ENCODE measurements at places on chromosomes 4 and X.

DNA sequence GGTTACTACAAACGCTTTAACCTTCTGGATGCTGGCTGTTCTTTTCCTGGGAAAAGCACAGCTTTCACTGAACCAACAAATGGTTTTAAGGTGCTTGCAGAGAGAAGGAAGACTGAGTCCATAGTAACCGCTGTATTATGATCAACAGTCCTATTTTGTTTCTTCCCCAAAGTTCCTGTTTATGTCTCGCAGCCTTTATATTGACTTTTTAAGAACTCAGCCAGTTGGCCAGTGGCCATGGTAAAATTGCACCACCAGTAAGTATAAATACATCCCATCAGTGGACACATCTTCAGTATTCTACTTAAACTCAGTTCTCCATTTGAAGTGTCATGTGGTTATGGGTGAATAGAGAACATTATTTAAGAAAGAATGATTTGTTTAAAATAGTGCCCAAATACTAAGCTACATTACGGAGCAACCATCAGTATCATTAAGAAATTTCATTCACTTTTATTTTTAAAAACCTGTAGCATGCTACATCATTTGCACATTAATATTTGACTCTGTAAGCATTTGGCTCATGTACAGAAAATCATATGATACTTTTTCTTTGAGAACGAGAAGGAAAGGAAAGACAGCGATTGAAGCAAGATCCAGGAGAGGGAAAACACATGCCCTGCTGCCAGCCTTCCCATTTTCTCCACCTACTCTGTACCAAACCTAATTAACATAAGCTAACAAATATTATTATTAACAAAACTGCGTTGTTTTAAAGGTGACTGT, 287.0 kb downstream of the ARHGAP24 start:
- DNase-seq: no peak

DNA sequence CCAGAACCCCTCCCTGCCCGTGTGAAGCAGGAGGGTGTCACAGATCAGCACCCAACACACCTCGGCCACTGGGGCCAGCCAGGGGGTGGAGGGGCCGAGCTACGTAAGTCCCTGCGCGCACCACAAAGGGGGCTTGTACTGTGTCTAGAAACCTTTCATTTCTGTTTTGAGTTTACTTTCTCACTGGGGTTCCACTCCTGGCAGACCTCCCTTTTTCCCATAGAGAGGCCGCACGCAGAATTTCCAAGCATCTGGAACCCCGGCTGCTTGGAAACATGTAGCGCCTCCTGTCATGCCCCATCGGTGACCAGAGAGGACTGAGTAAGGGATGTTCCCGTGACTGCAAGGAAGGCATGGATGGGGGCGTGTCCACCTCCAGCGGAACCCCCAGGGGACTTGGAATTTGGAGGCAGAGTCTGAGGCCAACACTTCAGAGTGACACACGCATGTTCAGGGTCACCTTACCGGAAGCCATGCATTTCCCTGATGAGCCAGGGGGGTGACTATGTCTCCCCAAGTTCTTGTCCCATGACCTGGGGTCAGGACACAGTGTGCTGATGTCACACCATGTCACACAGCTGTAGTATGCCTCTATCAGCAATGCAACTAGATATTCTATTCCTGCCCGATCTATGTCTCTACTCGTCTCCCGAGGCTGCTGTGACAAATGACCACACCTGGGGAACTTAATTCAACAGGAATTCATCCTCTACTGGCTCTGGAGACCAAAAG, 105.3 kb downstream of the DHRSX start:
- no peak for DNase-seq

DNA sequence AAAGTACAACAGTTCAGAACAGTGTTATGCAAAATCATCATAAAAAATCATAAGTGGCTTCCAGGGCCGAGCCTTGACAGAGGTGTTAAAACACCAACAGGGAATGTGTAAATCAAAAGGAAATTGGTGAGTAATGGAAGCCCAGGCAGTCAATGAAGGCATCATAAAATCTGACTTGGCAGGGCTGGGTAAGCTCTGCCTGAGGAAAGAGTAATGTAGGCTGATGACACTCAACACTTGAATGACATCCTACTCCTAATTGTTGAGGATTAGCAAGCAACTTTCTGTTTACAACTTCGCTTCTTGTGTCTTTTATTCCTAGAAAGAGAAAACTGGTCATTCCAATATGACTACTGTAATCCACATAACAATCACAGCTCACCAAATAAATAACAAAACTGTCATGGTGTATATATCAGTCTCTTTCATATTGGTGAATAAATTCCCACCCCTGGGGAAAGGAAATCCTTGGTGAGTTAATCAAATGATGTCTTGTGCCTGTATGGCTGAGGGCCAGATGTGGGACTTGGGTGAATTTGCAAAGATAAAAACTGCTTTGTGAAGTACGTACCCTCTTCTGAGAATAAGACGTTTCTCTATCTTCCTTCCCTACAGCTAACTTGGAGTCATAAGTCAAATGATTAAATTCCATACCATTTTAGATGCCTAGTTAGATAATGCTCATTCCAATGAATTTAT, 196.8 kb downstream of the DCHS2 start:
- no peak for DNase-seq

DNA sequence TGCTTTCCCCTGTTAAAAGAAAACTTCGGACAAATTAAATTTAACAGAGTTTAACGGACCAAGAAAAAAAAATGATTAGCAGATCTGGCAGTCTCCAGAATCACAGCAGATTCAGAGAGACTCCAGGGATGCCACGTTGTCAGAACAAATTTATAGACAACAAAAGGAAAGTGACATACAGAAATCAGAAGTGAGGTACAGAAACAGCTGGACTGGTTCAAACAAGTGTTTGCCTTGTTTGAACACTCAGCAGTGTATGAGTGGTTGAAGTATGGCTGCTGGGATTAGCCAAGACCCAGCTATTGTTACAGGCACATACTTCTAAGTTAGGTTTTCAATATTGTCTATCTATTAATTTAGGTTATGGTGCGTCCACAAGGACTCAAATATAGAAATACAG, 19.1 kb downstream of the PIR start:
- DNase-seq: no peak

- no peak for DNase-seq
These were observed 7.5 kb downstream of the ADD1 start for GRCh38 chr4:2850966-2851798.

GRCh38 chrX:30653415-30654131, at the start of gene GK:
GK (plus strand) TSS chrX:30653423; CDS start chrX:30653538, 115 bp downstream.
- no peak for DNase-seq

GRCh38 chr4:155772459-155773195, 13.8 kb downstream of the GUCY1B1 start:
- DNase-seq: no peak

DNA sequence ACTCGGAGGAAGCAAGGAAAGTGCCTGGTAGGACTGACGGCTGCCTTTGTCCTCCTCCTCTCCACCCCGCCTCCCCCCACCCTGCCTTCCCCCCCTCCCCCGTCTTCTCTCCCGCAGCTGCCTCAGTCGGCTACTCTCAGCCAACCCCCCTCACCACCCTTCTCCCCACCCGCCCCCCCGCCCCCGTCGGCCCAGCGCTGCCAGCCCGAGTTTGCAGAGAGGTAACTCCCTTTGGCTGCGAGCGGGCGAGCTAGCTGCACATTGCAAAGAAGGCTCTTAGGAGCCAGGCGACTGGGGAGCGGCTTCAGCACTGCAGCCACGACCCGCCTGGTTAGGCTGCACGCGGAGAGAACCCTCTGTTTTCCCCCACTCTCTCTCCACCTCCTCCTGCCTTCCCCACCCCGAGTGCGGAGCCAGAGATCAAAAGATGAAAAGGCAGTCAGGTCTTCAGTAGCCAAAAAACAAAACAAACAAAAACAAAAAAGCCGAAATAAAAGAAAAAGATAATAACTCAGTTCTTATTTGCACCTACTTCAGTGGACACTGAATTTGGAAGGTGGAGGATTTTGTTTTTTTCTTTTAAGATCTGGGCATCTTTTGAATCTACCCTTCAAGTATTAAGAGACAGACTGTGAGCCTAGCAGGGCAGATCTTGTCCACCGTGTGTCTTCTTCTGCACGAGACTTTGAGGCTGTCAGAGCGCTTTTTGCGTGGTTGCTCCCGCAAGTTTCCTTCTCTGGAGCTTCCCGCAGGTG, 637 bp downstream of the AR start:
- DNase-seq: no peak

DNA sequence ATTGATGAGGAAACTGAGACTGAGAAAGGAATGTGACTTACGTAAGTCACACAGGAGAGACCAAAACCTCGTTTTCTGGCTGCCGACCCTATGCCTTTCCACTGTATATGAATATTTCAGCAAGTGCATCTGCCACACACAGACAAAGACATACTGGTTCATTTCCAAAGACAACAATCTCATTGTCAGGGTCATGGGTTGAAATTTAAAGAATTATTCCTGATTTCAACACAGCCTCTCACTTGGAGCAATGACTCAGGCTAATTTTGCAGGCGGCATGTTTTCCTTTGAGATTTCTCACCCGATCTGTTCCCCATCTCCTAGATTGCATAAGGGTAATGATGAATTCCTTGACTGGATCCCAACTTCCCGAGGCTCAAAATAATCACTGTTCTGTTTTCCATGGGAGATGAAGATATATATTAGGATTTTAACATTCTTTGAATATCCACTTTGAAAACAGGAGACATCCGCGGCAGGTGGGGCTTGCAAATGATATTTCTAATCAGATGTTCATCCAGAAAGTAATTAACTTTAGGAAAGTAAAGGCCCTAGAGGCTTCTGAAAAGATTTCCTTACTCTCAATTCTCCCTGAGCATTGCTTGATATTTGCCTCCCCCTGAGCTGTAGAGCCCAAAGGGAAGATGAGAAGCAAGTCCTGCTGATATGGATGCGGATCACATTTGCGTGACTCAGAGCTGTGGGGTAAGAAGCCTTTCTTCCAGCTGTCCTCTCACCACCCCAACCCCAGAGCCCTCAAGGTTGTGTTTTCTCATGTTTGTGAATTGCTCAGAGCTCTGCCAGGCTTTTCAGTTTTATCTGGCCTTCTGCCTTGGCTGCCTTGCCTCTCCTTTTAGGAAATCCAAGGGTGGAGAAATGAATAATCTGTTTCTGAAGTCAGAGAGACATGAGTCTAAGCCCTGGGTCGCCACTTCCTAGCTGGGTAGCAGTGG, 361.1 kb upstream of the BOD1L1 start:
- DNase-seq: peak; percentile 20

GRCh38 chrX:129932821-129933321, 26.9 kb downstream of the UTP14A start:
- no peak for DNase-seq

GRCh38 chrX:38656350-38656915, 95.1 kb downstream of the TSPAN7 start:
- DNase-seq: no peak

- DNase-seq: no peak
These were observed 25.6 kb upstream of the PRDM8 start for GRCh38 chr4:80171656-80172055.

- DNase-seq: no peak
These were observed 163.1 kb downstream of the LARP7 start for GRCh38 chr4:112800001-112800400.

GRCh38 chr4:52164116-52164515, 113.0 kb downstream of the SPATA18 start:
- no peak for DNase-seq

DNA sequence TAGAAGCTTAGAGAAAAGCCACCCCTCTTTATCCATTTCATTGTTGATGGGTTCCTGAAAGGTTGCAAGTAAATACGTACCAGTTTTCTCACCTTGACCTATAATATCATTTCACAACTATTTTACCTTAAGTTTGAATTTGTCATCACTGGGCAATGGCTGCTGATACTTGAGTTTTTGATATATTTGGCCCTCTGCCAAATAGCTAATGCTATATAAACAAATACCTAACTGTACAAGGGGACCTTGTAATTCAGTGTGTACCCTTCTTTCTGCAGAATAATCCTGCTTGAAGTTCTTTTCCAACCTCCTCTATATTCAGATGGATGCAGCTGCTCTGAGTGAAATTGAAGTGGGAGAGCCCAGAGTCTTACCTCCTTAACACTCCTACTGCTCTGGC, 19.0 kb upstream of the GLUD2 start:
- DNase-seq: no peak

DNA sequence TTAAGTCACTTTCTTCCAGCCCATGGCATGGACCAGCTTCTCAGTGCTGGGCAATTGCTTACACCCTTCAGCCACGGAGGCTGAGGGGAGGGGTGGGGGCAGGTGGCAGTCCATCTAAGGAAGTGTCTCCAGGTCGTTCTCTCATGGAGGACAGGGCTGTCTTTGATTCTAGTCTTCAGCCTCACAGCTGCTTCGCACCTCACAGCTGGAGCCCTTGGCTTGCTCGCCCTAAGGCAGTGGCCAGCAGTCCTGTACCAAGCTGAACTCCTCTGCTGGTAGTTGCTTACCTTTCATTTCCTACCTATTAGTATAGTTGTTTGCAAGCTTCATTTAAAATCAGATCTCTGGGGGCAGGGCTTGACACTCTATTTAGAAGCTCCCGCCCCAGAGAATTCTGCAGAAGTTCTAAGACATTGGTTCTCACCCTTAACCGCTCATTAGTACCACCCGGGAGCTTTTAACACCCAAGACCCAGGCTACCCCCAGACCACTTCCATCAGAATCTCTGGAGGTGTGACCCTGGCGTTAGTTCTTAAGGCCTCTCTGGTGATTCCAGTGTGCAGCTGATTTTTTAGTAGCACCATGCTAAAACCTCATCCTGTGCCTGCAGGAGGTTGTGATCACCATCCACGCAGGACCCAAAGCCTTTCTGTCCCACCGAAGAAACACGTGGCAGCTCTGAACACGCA, 386.8 kb downstream of the UNC5C start:
- no peak for DNase-seq

DNA sequence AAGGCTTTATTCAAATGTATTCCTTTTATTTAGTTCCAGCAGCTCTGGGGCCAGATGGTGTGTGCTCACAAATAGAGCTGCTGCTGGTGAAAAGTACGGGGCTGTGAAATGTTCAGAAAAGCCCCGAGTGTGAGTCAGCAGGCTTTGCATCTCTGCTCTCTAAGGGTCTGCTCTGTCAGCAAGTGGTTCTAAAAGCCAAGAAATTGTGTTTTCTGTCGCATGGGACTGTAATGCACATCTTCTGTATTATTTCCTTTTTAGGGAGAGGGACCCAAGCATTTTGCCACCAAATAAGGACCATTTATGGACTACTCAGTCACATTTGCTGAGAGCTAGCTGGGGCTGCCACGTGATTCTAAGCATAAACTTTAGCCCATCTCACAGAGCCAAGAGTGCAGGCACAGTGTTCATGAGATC, 82.9 kb upstream of the NHS start:
- DNase-seq: no peak

GRCh38 chr4:154741922-154742850, 1.6 kb upstream of the LRAT start:
- peak; percentile 19 for DNase-seq

- no peak for DNase-seq
These were observed 77.0 kb upstream of the ENPP6 start for GRCh38 chr4:184294606-184295133.

DNA sequence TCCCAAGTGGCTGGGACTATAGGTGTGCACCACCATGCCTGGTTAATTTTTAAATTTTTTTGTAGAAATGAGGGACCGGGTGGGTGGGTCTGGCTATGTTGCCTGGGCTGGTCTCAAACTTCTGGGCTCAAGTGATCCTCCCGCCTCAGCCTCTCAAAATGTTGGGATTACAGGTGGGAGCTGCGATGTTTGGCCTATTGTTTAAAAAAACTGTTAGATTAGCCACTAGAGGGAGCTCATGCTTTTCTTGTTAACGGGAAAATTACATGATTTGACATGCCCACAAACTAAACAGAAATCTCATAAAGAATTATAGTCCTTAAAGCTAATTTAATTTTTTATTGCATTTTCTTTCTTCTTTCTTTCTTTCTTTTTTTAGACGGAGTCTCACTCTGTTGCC, 5.0 kb upstream of the SDAD1 start:
- DNase-seq: peak; percentile 77
